Mesendoderm (in vitro differentiated cells): ENCODE measurements at places on chromosomes 12 and 14.

GRCh38 chr12:88471331-88472045 is 108.8 kb downstream of the KITLG start:
- H3K27me3 ChIP-seq: no peaks in the 10 kb centered on the region
- H3K27ac ChIP-seq: no peak overlapping the region
- no peak for DNase-seq
- H3K36me3 ChIP-seq: no peaks in the 10 kb centered on the region
- no peak overlapping the region for H3K4me3 ChIP-seq

GRCh38 chr14:53955671-53956426 is 776 bp downstream of the BMP4 start:
- peak overlapping the region; percentile 91 for H3K4me3 ChIP-seq
- H3K27me3 ChIP-seq: no peaks in the 10 kb centered on the region
- H3K4me1 ChIP-seq: peaks cover 6% of the 10 kb centered on the region

GRCh38 chr14:100674897-100675619 is 51.6 kb upstream of the DLK1 start:
- no peaks in the 10 kb centered on the region for H3K36me3 ChIP-seq
- peaks cover 5% of the 10 kb centered on the region for H3K4me1 ChIP-seq
- no peak overlapping the region for H3K27ac ChIP-seq
- no peak overlapping the region for H3K4me3 ChIP-seq
- no peaks in the 10 kb centered on the region for H3K27me3 ChIP-seq

DNA sequence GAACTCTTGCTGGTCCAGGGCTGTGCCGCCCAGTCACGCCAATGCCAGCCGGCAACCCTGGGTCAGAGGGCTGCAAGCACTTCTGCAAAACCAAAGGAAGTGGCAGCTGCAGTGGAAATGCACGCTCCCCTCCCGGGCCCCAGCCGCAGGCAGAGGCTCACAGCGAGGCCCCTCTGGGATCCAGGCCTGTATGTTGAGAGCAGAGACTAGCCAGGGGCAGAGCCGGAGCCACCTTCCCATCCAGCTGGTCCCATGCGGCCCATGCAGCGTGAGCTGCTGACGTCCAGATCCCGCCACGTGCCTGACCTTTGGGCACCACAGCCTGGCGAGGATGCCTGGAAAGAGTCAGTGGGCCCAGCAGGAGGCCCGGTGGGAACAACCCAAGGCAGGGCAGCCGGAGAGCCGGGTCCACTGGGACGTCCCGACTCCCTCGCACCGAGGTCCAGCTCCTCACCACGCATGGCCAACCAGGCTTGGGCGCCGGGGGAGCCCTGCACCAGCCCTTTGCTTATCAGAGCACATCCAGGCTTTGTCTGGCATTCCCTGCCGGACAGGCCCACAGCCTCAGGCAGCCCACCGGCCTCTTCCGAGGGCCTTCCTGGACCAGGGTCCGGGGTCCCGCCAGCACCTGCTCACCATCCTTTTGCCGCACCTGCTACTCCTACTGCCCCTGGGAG is 4.3 kb downstream of the GPR132 start:
- no peaks in the 10 kb centered on the region for H3K36me3 ChIP-seq
- DNase-seq: no peak
- H3K27ac ChIP-seq: no peak overlapping the region
- H3K27me3 ChIP-seq: peaks cover 6% of the 10 kb centered on the region
- no peak overlapping the region for H3K4me3 ChIP-seq

DNA sequence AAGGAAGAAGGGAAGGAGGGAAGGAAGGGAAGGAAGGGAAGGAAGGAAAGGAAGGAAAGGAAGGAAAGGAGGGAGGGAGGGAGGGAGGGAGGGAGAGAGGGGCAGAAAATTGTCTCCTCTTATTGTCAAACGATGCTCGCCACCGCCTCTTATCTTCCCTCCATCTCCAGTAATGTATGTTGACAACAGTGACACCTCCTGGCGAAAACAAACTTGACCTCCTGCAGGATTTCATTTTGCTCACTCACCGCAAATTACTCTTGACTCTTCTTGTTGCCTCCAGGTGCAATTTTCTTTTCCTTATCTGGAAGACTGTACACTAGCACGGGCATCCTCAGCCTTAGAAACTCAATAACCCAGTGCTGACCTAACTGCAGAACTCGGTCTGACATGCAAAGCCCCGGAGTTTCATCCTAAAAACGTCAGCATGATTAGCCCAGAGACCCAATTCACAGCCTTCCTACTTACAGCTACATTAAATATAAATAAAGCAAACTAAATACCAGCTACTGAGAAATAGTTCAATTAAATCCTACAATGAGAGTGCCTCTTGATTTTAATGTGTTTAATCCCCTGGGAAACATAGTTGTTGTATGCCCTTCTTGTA is 512.4 kb upstream of the TMPO start:
- no peaks in the 10 kb centered on the region for H3K36me3 ChIP-seq
- H3K27me3 ChIP-seq: no peaks in the 10 kb centered on the region
- H3K4me3 ChIP-seq: no peak overlapping the region
- H3K4me1 ChIP-seq: no peaks in the 10 kb centered on the region
- peak; percentile 87 for DNase-seq

DNA sequence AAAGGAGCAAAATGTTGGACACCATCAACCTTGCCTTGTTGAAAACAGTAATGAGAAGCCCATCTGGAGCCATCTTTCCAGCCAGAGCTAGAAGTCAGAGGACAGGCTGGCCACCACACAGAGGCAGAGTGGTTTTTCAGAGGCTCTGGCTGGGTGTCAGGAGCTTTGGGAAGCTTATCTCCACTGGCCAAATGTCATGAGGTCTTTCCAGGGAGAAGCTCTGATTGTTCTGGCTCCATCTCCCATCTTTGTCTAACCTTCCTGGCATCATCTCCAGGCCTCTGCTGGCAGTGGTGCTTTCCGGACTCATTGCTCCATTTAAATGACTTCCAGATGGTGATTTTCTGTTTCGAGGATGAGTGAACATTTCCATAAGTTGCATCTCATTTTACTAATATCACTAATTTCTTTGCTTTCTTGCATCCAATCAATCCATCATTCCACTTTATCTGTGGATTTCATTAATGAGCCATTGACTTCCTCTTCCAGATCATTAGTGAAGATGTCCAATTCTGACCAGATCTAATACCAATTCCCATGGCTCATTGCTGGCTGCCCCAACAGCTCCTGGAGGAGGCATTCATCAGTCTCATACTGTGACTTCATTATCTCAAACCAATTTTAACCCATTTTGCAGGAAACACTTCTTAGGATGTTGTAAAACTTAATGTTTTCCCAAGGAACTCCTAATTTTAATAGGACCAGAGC is 35.3 kb upstream of the TMTC1 start:
- no peak overlapping the region for H3K27ac ChIP-seq
- no peak for DNase-seq
- H3K4me3 ChIP-seq: no peak overlapping the region
- H3K36me3 ChIP-seq: no peaks in the 10 kb centered on the region
- H3K27me3 ChIP-seq: no peaks in the 10 kb centered on the region

DNA sequence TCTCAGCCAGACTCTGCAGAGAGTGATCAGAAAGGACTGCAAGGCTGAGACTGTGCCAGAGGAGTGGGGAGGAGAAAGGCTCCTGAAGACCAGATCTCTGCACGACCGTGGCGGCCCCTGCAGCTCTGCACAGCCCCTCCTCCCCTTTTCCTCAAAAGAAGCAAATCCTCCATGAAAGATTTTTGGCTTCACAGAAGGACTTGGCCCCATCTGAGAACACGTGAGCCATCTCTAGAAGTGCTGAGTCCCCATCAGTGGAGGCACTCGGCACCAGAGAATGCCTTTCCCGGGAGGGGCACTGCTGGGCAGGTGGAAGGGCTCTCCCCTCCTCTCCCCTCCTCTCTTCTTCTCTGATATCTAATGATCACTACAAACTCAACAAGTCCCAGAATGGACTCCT is 6.8 kb downstream of the FIGNL2 start:
- no peaks in the 10 kb centered on the region for H3K27me3 ChIP-seq
- no peak overlapping the region for H3K27ac ChIP-seq
- no peak for DNase-seq
- peaks cover 5% of the 10 kb centered on the region for H3K4me1 ChIP-seq

DNA sequence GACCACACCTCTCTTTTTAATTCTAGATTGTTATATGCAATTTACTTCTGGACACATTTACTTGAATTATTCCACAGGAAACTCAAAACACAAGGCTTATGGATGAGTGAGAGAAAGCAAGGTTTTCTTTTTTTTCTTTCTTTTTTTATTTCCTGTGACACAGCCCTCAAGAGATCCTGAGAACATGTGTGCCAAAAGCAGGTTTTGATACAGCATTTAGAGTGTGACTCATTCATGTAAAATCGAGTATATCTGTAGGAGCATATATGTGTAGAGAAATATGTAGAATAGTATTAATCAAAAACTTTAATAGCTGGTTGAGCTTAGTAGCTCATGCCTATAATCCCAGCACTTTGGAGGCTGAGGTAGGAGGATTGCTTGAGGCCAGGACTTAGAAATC is 4.4 kb upstream of the MAX start:
- no peaks in the 10 kb centered on the region for H3K36me3 ChIP-seq
- H3K4me3 ChIP-seq: no peak overlapping the region
- no peaks in the 10 kb centered on the region for H3K4me1 ChIP-seq
- no peaks in the 10 kb centered on the region for H3K27me3 ChIP-seq
- no peak overlapping the region for H3K27ac ChIP-seq

GRCh38 chr14:34593740-34594375 is 36.1 kb downstream of the SNX6 start:
- H3K4me3 ChIP-seq: no peak overlapping the region
- peaks cover 8% of the 10 kb centered on the region for H3K36me3 ChIP-seq
- H3K27ac ChIP-seq: no peak overlapping the region
- no peaks in the 10 kb centered on the region for H3K27me3 ChIP-seq
- no peak for DNase-seq
- no peaks in the 10 kb centered on the region for H3K4me1 ChIP-seq

DNA sequence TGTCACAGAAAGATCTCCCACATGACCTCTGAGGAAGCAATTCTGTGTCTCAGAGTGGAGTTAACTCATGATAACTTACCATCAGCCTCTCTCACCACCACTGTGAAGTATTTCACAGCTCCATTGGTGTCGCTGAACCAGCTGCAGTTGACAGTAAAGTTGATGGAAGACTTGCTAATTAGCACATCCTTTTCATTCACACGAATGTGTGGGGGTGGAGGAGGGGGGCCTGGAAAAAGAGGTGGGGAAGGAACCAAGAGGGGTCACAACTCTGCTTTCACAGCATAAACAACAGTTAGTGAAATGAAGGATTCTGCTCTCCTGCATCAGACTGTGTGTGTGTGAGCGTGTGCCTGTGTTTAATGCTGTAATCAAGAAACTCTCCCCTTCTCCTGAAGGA is 82.1 kb downstream of the PTPRB start:
- peaks cover 15% of the 10 kb centered on the region for H3K4me1 ChIP-seq
- H3K27ac ChIP-seq: no peak overlapping the region
- no peaks in the 10 kb centered on the region for H3K36me3 ChIP-seq
- no peaks in the 10 kb centered on the region for H3K27me3 ChIP-seq

DNA sequence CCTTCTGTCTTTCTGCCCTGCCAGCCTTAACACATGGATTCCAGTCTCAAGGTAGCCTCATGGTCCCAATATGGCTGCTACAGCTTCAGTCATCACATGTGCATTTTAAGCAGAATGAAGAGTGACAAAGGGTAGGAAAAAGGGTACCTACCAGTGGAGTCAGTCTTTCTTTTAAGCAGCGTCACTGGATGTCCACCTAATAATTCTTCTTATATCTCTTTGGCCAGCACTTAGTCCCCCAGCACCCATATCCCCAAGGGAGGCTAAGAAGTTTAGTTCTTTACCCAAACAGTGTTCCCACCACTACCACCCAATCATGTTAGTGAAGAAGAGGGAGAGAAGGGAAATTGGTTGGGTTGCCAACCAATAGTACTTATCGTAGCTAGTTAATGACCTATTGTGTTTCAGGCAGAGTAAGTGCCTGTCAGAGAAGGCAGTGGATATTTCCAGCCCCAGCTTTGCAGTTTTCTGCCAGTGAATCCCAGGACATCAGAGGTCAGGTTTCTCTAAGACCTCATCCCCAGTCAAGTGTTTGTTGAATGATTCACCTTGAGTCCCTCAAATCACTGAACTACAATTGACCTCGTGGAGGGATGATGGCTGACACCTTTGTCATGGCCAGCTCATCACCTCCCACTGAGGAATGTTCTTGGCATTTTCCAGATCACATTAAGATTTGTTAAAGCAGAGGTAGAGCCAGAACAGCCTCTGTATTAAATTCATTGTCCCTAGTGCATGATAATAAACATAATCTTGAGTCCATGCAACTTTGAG is 250.9 kb upstream of the CRY1 start:
- DNase-seq: peak; percentile 85
- H3K27me3 ChIP-seq: no peaks in the 10 kb centered on the region
- no peak overlapping the region for H3K4me3 ChIP-seq
- H3K4me1 ChIP-seq: no peaks in the 10 kb centered on the region

DNA sequence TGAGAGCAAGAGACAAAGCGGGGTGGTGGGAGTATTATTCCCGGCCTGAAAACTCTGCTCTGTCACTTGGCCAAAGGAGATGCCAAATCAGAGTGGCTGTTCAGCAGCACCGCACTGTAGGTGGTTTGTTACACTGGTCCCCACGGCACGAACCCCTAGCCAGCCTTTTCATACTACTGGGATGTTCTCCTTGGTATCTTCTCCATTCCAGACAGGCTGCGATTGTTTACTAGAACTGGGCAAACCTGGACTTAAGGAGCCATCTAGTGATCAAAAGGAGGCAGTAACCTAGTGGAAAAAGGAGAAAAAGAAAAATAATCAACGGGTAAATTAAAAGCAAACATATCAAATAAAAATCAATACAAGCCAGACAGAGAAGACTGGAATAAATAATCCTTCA is 58.9 kb upstream of the TMTC2 start:
- no peaks in the 10 kb centered on the region for H3K4me1 ChIP-seq
- H3K27me3 ChIP-seq: no peaks in the 10 kb centered on the region
- no peaks in the 10 kb centered on the region for H3K36me3 ChIP-seq
- H3K27ac ChIP-seq: no peak overlapping the region
- peak; percentile 65 for DNase-seq

DNA sequence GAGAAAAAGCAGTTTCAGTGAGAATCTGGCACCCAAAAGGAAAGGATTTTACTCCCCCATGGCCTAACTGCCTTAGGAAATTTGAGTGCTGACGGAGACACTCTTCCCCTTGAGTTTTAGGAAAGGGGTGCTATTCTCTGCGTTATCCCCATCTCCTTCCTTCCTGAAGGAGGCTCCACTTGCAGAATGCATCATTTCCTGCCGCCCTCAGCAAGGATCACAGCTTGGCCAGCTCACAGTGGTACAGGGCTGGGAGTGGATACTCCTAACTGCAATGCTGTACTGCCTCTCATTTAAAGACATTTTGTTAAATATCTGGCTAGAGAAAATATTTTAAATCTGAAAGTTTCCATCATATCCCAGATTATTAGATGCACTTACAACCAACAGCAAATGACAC is 33.0 kb downstream of the RDH12 start:
- no peak overlapping the region for H3K4me3 ChIP-seq
- no peaks in the 10 kb centered on the region for H3K36me3 ChIP-seq
- no peak overlapping the region for H3K27ac ChIP-seq
- H3K27me3 ChIP-seq: no peaks in the 10 kb centered on the region

GRCh38 chr12:45601390-45601789 is 128.1 kb upstream of the ARID2 start:
- no peak overlapping the region for H3K4me3 ChIP-seq
- no peaks in the 10 kb centered on the region for H3K36me3 ChIP-seq
- H3K27ac ChIP-seq: no peak overlapping the region
- H3K4me1 ChIP-seq: no peaks in the 10 kb centered on the region
- no peak for DNase-seq
- H3K27me3 ChIP-seq: no peaks in the 10 kb centered on the region
